Stimulated activated CD8-positive, alpha-beta memory T cell treated with anti-CD3 and anti-CD28 coated beads, Interleukin-4, amount 100 ng/mL, for 1 hour (primary cell): ENCODE measurements at places on chromosomes 7 and 10.

- no peak for DNase-seq
These were observed 322.1 kb upstream of the RNF32 start for GRCh38 chr7:156318426-156318825.

DNA sequence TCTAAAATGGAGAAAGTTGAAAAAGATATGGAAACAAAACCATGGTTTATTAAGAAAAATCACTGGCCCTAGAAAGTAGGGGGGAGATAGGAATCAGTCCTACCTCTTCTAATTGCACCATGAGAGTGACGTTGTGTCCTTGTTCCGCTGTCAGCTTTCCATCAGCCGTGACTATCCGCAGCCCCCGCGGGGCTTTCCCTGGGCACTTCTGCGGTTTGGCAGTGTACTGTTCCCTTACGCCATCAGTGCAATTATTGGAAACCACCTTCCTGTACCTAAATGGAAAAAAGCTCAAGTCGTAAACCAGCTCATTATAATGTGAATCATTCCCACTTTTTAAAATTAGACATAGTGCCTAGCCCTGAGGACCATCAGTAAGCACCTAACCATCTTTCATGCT is 512.2 kb downstream of the SORCS1 start:
- DNase-seq = no peak

GRCh38 chr7:116886543-116887156 is 24.3 kb downstream of the CAPZA2 start:
- no peak for DNase-seq

DNA sequence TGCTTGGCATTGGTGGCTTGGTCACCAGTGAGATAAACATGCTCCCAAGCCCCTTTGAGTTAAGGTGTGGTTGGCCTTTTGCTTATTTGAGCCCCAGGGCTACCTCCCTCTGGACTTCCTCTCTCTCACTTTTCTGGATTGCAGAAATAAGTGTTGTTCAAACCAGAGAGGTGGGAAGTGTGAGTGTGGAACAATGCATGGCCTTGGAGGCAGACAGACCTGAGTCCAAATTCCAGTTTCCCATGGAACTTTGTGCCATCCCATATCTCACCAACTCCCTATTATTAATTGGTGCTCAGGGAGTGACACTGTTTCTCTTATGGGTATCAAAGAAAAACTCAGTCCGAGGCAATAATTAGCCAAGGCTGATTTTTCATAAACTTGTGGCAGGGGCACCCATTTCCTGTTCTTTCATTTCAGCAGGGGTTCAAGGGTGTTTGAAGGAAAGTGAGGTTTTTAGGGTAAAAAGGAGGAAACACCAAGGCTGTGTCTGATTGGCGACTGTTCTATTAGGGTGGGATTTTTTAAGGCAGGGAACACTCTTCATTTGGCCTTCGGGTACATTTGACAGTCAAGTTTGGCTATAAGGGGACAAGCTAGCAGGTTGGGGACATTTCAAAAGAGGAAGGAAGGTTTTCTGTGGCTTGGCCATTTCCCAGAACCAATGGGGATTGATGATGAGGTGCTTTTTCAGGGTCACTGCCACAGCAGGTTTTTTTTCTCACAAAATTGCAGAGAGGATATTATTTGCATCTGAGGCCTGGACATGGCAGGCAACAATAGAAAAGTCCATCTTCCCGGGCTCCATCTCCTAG is 148.8 kb upstream of the NPY start:
- no peak for DNase-seq

- no peak for DNase-seq
These were observed 81.2 kb upstream of the PPIF start for GRCh38 chr10:79266084-79266483.

DNA sequence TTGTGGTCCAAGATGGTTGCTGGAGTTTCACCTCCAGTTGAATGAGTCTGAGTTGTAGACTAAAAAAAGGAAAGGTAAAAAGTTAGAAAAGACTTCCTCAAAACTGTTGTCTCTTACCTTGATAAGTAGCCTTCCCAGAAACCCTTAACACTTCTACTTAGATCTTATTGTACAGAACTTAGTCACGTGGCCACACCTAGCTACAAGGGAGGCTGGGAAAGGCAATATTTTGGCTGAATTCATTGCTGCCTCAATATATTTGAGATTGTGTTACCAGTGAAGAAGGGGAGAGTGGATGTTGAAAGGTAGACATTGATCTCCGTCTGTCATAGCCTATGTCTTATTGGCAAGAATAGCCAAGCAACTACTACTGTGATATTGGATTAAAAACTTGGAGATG is 35.5 kb upstream of the VDAC2 start:
- no peak for DNase-seq

DNA sequence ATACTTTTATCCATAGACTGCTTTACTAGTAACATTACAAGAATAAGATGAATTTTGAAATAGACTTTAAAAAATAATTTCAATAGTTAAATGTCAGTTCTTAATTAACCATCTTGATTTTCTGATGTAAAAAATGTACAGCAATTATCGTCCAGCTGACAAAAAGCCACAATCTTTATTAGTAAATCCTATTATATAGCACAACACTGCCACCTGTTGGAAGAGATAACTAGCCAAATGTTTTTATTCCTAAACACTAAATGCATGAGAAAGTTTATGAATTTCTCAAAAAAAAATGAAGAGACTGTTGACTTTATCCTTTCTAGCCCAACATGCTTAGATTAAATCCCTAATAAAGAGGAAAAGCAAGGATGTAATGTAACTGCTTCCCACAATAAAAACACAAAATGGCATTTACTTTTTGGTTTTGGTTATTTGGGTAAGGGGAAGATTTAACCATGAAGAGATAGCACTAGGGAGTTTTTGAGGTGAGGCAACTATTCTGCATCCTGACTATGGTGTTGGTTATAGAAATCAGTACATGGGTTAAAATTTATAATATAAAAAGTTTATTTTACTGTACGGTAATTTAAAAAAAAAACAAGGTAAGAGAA is 8.0 kb downstream of the COA1 start:
- no peak for DNase-seq

DNA sequence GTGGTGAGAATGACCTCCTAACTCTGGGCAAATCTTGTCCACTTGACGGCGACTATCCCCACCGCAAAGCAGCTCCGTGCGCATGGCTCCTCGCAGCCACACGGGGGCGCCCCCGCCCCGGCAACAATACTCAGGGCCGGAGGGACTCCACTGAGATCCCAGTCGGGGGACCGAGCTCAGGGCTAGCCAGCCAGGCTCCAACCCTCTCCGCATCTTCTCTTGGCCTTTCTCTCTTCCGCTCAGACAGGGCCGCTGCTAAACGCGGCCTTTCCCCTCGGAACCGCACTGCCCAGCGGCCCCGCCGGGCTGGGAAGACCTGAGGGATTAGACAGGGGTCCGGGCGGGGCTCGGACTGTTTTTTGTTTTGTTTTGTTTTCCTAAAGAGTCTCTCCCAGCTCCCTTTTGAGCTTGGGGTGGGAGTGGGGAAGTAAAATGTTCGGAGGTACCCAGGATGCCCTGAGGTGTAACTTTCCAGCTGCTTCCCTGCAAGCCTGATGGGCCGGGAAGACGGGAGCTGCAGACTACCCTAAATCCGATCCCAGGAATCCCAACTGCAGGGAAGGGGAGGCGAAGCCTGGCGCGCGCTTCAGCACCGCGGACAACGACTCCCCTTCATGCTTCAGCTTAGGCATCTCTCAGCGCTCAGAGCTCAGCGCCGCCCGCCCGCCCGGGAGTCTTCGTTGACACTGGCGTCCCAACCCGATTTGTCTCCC is 2.7 kb downstream of the KCNIP2 start:
- no peak for DNase-seq

GRCh38 chr7:49443515-49443914 is 329.9 kb upstream of the VWC2 start:
- DNase-seq = no peak

- no peak for DNase-seq
These were observed 52.6 kb downstream of the CACNA2D1 start for GRCh38 chr7:82390936-82391335.

DNA sequence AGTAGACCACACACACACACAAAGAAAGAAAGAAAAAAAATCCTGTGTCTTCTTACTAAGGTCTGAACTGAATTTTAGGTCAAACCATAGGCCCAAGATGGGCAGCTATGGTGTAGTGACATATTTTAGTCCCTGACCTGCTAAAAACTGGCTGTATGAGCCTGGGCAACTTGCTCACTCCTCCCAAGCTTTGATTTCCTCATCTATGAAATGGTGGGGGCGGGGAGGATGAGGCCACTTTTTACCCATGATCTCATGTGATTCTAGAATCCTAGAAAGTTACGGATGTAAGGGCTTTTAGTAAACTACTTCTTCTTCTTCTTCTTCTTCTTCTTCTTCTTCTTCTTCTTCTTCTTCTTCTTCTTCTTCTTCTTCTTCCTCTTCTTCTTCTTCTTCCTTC is 6.1 kb upstream of the CCL24 start:
- DNase-seq = no peak

DNA sequence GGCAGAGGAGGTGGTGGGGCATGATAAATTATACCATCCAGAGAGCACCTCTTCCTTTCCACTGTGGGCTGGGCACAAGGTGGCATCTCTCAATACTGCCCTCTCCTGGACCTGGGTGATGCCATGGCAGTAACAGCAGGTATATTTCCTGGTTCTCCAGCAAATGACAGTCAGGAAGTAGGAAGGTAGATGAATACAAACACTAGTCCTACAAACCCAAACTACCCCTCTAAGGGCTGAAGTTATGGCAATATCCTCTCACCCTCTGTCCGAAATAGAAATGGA is 1004.9 kb downstream of the KCNMA1 start:
- DNase-seq = no peak

DNA sequence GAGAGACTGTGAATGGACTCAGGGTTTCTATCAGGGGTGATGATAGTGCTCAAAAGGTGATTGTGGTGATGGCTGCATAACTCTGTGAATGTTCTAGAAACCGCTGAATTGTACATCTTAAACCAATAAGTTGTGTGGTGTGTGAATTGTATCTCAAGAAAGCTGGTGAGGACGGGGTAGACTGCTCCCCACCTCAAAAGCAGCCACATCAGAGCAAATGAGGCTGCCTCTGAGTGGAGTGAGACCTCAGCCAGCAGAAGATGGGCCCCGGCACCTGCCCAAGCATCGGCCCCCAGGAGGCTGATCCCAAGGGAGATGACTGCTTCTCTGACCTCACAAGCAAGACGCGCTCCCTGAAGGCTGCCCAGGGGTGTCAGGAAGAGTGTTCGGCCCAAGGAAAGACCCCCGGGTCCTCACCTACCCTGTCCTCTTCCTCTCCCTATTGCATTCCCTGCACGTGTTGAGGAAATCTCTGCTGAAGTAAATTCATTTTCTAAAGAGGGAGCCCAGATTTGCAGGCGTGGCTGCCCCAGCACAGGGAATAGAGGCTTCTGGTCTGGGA is 279.3 kb upstream of the SHH start:
- DNase-seq = no peak
